Mammary epithelial cell (primary cell): ENCODE measurements at places on chromosomes 7 and 10.

DNA sequence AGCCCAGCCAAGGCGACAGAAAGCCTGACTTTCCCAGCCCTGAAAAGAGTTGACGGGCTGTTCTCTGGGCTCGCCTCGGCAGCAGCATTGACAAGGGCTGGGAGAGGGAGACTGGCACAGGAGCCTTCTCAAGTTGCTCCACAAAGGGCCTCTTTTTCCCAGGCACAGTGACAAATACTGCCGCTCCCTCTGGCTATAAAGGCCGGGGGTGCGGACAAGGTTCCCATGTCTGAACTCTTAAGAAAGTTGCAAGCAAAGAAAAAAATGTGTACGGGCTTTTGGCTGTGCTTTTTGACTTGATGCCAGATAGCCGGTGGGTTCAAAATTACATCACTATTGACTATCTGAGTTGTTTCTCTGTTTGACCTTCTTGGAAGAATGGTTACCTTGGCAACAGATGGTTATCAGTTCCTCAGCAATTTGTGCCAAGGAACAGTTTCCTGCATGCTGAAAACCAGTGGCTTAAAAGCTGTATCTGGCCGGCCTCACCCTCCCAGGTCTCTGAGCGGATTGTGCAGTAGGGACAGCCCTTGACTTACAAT, 115.9 kb upstream of the EEPD1 start:
- peak; percentile 94 for DNase-seq

DNA sequence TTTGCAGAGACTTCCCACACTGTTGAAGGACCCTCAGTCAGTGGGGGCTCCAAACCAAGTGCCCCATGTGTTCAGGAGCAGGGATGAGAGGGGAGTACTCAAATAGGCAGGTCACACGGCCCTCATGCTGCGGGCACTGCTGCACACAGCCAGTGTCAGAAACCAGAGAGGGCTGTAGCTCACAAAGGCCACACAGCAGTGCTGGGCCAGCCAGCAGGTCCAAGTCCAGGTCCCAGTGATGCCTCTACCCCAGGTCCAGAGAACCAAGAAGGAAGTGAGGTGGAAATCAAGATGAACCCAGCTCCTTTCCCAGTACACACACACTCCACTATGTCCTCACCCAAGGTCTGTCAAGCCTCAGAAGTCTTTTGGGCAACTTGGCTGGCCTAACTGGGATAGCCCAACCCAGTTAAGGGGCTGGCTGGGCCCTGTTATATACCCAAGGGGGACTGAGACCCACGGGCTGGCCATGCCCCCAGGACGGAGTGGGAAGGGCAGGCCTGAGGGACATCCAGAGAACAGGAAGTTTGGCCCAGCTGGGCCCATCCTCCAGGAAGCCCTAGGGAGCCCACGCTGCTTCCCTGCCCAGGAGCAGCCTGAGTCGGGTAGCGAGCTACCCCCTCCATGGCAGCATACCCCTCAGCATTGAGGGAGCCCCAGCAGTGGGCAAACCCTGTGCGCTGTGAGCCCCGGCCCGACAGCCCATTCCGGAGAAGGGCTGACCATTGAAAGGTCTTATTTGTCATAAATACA, 24.3 kb downstream of the GRID1 start:
- no peak for DNase-seq

- DNase-seq, result no peak
These were observed 8.8 kb upstream of the ZNF248 start for GRCh38 chr10:37865957-37866803.

DNA sequence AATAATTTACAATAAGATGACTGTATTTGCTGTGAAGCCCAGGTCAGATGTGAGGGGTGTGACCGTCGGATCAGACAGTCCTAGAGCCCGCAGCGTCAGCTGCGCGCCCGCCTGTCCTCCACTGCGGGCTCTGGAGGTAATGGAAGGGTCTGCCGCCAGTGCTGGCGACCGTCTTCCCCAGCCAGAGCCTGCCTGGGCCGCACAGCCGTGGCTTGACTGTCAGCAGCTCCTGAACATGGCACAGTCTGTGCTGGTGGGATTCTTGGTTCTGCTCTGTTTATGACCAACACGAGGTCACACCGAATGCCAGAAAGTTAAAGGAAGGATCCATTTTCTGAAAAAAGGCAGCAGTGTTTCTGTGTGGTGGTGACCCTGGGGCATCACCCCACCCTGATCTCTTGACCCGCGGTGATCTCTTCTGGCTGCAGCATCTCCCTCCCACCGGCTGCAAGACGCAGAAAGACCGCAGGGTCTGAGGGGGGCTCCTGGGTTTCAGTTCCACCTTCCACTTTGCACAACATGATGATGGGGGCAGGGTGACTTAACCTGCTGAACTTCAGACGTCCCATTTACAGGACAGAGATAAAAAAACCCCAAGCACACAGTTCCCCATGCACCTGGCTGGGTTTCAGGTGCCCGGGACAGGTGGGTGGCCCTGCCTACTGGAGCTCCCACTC, 103.7 kb downstream of the DNAJB6 start:
- no peak for DNase-seq

GRCh38 chr7:119283353-119283752, 989.6 kb upstream of the KCND2 start:
- no peak for DNase-seq

DNA sequence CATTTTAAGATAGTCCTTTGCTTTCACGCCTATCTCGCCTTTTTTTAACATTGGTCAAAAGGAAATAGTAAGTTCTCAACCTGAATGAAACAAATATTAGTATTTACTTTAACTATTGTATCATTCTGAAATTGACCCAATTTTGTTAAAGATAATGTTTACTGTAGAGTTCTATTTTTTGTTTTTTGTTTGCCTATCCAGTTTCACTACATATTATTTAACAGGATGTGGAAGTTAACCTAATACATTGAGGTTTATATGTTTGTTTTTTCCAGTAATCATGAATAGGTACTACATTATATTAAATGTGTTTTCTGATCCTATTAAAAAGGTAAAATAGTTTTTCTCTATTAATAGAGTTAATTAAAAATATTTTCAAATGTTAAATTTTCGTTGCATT, 26.5 kb downstream of the ACSM6 start:
- DNase-seq, result no peak

DNA sequence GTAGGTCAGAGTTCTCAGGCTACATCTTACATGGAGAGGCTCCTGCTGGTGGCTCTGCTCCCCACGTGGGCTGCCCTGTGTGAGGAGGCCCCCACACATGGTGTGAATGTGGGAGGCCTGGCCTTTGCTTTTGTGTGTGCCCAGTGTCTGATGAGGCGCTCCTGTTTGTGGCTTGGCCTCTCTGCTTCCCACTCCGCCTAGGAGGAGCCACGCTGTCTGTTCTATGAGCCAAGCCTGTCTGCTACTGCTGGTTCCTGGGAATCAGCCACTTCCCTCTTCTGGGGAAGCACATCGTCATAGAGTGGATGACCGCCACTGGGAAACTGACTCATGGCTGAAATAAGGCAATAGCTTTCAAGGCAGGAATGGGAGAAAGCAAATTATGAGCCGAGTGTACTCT, 87.1 kb downstream of the CYP26A1 start:
- peak; percentile 41 for DNase-seq

- DNase-seq, result peak; percentile 80
These were observed 128.2 kb downstream of the UBE2H start for GRCh38 chr7:129824291-129825208.

GRCh38 chr10:63416376-63416775, 49.4 kb downstream of the JMJD1C start:
- no peak for DNase-seq

- DNase-seq, result peak; percentile 83
These were observed 304.4 kb upstream of the LYZL1 start for GRCh38 chr10:28984431-28984830.

GRCh38 chr7:137882806-137883205, 36.0 kb upstream of the DGKI start:
- DNase-seq, result no peak

- DNase-seq, result no peak
These were observed 12.6 kb upstream of the PRDX3 start for GRCh38 chr10:119190954-119191785.

DNA sequence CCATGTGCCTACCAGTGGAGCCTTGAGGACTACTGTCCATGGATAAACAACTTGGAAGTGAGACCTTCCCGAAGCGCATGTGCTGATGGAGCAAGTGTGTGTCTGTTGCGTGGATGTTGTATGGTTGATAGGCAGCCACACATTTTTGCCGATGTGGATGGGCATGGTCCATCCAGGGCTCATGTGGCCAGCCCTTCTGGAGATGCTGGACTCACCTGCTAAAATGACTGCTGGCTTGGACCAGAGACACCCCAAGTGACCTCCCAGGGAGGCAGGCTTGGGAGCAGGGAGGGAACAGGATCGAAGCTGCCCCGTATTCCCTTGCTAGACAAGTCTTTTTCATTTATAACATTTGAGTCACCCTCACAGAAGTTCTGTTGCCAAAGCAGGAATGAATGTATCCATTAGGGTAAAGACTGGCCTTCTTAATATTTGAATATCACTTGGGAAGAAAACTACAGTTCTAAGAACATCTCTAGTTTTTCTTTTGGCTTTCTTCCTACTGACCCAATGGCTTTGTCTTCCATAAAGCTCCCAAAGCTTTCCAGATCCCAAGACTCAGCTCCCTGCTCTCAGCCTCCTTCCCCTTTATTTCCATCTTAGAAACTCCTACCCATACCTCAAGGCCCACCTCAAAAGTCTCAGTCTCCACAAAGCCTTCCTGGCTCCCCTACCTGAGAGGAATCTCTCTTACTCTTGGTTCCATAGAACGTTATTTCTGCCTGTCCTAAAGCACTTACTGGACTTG, 3.0 kb downstream of the PTPRE start:
- DNase-seq, result no peak

- peak; percentile 93 for DNase-seq
These were observed 52.5 kb downstream of the PROSER2 start for GRCh38 chr10:11875494-11876281.

GRCh38 chr10:122165484-122166276, 105.4 kb upstream of the BTBD16 start:
- no peak for DNase-seq

GRCh38 chr7:51256209-51256781, 60.3 kb downstream of the COBL start:
- no peak for DNase-seq

GRCh38 chr7:100806276-100806675, 21.0 kb downstream of the EPHB4 start:
- no peak for DNase-seq
